Activated T-cell treated with anti-CD3 and anti-CD28 coated beads for 48 hours (primary cell): ENCODE measurements at places on chromosomes 13 and 19.

DNA sequence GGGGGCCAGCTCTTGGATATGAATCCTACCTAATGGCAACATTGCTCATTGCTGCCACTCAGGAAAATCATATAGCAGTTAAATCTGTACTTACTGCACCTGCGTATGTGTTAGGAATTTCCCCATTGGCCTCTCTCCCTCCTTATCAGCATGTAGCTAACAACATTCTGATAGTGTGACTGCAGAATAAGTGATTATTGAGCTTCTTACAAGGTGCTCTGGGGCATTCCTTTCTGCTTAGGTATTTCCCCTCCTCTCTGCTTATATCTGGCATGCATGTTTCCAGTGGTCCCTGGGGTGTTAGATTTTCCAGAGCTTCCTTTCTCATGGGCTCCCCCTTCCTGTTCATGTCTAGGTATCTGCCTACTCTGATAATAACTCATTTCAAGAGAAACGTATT lies 414.1 kb upstream of the SLITRK1 start:
- no peak for DNase-seq

GRCh38 chr13:25186187-25186586 lies 14.1 kb upstream of the AMER2 start:
- no peak for DNase-seq

GRCh38 chr13:95030821-95031343 lies 270.4 kb downstream of the ABCC4 start:
- no peak for DNase-seq

- no peak for DNase-seq
Measured at GRCh38 chr13:111080642-111081041, 34.5 kb upstream of the ARHGEF7 start.

DNA sequence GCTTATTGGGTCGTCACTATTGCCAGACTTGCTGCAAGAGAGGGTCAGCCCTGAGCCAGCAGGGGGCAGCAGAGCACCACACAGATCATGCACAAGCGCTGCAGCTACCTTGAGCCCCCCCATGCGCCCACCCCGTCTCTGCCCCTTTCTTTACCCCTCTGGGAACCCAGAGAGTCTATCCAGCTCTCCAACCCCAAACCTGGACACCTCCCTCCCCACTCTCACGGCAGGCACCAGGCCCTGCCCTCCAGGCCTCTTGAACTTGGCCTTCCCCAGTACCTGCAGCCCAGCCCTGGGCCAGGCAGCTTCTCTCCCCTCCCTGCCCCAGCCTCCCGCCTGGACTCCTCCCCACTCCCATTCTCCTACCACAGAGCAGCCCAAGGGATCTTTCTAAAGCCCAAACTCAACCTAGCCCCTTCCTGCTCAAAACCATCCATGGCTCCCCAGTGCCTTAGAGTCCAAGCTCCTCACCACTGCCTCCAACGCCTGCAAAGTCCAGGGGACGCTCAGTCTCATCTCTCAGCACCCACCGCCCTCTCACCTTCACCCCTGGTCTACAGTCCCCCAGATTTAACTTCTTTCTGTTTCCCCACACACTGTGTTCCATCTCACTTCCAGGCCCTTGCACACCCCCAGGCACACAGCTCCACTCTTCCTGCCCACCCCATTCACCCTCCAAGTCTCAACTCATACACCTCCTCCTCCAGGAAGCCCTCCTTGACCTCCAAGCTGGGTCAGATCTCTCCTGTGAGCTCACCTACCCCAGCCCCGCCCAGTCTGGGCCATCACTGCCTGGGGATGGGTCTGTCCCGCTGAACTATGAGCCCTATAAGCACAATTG lies 9.4 kb upstream of the CEACAM16 start:
- peak; percentile 68 for DNase-seq

GRCh38 chr19:17772172-17772571 lies 20.9 kb downstream of the FCHO1 start:
- no peak for DNase-seq

DNA sequence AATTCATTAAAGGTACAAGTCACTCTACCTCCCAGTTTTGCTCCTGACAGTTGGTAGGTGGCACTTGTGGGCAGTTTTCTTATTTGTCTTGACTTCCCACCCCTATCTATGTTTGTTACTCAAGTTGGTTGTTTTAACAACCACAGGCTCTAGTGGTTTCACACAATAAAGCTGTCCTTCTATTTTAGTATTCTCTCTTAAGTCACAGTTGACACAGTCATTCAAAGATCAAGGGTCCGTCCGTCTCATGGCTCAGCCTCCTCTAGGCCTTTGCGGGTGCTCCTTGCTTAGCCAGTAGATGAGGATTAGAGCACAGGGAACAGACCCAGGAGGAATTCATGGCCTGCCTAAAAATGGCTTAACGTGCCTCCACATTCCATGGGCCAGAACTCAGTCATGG lies 573.7 kb downstream of the IRS2 start:
- no peak for DNase-seq

- no peak for DNase-seq
Measured at GRCh38 chr13:95343944-95344343, 42.7 kb upstream of the ABCC4 start.

DNA sequence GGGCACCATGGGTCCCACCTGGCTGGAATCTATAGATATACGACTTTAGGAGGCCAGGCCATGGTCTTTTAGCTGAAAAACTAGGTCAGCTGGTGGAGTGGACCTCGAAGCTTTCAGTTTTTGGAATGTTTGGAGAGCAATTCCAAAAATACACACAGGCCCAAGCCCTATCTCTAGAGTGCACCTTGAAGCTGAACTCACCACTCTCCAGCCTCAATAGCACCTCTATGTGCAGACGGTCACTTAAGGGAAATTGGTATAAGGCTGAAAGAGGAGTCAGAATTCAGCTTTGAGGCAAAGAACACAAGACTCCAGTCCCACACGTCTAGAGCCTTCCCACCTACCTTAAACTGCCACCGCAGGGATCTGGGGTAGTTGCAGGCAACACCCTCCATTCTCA lies 56.4 kb upstream of the KATNAL1 start:
- no peak for DNase-seq

- no peak for DNase-seq
Measured at GRCh38 chr13:27495551-27495950, 45.2 kb upstream of the MTIF3 start.

DNA sequence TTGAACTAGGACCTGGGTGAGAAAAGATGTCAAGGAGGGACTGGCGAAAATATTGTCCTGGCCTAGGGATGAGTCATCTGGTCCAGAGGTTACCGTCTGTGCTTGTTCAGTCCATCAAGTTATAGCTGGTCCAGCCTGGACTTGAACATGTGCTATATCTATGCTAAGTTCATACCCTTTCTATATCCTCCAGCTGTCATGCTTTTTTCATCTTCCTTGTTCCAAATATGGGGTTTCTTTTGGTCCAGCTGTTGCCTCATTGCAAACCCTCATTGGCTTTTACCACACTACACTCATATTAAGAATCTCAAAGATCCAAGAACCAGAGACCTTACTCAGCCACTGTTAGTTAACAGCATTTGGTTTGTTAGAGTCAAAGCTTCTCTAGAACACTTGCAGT lies 19.1 kb upstream of the KLF12 start:
- DNase-seq = no peak

GRCh38 chr19:33670398-33670797 lies 48.6 kb downstream of the CHST8 start:
- DNase-seq = no peak

DNA sequence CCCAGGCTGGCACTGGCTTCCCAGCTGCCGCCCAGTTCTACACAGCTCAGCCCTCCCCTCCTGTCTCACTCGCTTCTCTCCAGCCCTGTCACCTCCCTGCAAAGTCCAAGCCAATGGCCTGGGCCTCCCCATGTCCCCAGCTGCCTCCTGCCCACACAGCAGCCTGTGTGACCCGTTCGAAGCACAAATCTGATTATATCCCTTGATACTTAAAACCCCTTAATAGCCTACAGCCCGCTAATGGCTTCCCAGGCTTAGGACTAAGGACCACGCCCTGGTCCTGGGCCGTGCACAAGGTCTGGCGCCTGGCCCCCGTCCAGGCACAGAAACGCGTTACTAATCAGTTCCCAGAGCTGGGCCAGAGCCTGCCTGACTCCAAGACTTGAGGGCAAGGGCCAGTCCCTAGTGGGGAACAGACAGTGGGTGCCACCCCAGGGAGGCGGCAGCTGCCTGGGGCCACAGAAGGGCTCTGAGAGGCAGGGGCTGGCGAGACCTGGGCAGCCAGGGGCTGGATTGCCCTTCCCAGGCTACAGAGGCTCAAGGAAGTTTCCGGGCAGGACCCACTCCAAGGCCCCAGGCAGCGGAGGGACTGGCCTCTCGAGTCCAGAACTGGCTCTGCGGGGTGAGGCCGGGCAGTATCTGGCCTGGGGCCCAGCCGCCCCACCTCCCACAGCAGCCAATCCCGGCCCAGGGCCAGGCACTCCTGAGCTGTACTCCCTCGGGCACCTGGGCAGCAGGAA lies 10.4 kb downstream of the XAB2 start:
- no peak for DNase-seq

GRCh38 chr19:1028062-1028926 lies 1.9 kb downstream of the CNN2 start:
- no peak for DNase-seq

DNA sequence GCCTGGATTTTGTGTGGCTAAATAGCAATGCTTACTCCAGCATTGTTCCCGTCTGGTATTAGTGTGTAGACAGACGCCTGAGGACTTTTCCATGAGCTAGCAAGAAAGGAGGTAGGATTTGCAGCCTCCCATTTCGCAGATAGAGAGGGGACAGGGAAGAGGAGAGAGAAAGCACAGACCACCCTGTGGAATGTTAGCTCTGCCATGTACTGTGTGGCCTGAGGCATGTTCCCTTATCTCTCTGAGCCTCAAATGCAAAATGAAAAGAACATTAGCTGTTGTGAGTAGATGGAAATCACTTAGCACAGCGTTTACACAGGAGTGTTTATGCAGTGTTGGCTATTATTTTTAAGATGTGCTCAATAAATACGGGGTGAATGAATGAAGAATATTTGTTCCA lies 45.5 kb downstream of the OLFM4 start:
- DNase-seq = no peak

- peak; percentile 67 for DNase-seq
Measured at GRCh38 chr19:43798546-43799409, 3.5 kb downstream of the LYPD5 start.

DNA sequence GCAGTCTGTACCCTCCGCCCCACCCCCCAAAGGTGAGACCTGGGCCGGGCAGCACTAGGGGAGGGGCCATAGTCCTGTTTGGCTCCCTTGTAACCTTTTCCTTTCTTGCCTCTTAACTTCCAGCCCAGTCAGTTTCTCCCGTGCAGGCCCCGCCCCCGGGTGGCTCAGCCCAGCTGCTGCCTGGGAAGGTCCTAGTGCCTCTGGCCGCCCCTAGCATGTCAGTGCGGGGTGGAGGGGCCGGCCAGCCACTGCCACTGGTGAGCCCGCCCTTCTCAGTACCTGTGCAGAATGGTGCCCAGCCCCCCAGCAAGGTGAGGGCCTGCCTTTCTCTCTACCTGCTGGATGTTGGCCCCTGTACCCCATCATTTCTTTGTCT lies 10.5 kb upstream of the PRR19 start:
- DNase-seq = no peak

DNA sequence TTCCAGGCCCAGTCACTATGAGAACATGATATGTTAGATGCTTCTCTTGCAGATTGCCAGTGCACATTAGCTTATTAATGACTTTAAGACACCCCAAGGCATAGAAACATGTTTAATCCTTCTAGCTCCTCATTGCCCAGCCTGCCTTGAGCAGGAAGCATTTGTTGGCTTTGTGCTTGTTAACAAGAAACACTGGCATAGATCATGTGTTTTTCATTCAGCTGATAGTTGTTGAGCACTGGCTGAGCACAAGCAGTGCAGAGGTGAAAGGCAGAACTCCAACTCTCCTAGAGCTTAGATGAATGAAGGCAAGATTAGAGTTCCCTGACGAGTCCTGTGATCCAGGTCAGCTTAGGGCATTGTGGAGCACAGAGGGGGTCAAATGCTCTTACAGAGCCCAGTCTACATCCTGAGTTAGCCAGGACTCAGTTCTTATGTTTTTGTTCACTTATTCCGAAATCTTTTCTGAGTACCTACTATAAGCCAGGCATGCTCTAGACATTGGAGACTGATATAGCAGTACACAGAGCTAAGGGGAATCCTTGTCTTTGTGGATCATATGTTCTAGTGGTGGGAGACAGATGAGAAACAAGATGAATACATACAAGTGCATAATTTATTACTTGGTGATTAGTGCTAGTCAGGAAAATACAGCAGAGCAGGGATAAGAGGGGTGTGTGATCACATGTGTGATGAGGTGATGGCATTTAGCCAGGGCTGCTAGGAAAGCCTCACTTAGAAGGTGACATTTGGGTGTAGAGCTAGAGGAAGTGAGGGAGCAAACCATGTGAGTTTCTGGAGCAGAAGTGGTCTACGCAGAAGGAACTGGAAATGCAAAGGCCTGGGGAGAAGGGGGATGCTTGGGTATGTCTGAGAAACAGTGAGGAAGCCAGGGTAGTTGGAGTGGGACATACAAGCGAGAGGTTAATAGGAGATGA lies 101.2 kb downstream of the WASF3 start:
- DNase-seq = no peak

- no peak for DNase-seq
Measured at GRCh38 chr19:28264556-28264955, 948.4 kb downstream of the UQCRFS1 start.

DNA sequence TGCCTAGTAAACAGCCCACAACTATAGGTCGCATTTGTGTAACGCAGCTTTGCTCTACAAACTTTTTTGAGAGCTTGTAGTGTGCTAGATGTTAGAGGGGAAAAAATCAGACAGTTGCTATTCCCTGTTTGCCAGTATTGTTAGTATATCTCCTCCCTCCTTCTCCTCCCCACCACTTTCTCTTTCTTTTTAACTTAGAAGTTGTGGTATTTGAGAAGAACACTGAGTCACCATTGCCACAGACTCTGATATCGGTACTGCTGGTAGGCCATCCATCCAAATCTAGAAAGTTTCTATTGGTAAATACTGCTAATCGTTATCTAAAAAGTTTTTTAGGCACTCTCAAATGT lies 666 bp downstream of the POMP start:
- DNase-seq = no peak

- DNase-seq = no peak
Measured at GRCh38 chr19:41696402-41697197, 8.5 kb upstream of the CEACAM7 start.
